ENCODE measurements at places on chromosomes 12 and 14.
A peak's percentile ranks its signal among the peaks of the same experiment; 100 is the strongest.

DNA sequence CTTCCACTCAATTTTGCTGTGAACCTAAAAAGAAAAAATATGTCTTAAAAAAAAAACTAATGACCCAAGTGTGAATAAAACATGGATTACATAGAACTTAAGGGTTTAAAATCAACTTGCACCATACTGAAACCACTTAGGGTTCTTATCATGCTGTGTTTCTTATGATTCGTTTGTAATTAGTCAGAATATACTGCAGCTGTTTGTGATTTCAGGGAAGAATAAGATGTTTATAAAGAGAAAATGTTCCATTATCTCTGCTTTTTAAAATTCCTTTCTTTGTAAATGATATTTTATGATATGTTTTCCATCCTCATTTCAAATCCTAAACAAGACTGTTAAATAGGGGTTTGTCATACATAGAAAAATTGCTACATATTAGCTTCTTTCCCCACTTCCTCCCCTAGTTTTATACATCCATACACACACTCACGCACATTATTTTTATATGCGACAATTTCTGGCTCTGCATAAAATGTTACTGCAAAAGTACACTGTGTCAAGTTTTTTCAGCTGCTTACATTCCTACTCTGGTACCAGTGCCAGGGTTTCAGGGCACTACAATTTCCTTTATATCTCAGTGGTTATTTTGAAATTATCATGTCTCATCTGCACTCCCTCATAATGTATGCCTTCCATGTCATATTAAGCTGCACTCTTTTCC, 275.2 kb upstream of the GARIN6 start:
- DNase-seq, result no peak

DNA sequence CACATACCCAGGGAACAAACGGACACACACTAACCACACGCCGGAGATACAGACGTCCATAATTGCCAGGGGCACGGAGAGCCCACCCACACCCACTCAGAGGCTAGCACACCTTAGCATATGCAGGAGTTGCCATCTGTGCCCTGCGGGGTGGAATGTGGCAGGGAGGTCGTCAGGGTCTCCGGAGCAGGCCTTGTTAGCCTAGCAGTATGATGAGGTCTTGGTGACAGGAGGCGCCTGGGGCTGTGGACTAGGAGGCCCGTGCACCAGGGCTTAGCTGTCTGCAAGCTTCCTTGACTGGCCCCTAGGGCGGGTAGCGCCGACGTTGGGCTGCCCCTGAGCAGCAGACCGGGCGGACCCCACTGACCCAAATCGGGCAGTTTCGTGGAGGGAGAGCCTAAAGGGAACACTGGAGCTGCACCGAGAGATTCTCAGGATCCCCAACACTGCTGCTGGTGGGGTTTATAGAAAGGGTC, 10.0 kb downstream of the STAC3 start:
- DNase-seq, result no peak

- no peak for DNase-seq
Measured at GRCh38 chr12:1357171-1357570, 237.2 kb downstream of the FBXL14 start.

DNA sequence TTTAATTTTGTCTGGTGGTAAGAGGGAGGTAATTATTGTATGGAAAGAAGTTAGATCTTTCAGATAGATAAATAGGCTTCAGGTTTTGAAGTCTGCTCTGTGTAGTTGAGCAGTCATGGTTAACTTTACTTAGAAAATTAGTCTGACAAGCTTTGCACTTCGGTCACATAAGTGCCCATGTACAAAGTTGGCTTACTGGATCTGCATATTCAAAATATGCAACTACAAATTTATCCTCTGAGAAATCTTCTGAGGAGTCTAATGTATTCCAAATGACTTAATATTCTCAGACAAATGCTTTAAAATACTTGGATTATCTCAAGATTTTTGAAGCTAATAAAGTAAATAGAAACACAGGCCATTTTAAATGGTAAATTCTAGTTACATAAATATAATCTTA, 61.2 kb downstream of the ETNK1 start:
- no peak for DNase-seq

- DNase-seq, result no peak
Measured at GRCh38 chr14:88614218-88614907, 51.5 kb downstream of the ZC3H14 start.

- DNase-seq, result no peak
Measured at GRCh38 chr14:74541225-74541624, 47.7 kb downstream of the ISCA2 start.

DNA sequence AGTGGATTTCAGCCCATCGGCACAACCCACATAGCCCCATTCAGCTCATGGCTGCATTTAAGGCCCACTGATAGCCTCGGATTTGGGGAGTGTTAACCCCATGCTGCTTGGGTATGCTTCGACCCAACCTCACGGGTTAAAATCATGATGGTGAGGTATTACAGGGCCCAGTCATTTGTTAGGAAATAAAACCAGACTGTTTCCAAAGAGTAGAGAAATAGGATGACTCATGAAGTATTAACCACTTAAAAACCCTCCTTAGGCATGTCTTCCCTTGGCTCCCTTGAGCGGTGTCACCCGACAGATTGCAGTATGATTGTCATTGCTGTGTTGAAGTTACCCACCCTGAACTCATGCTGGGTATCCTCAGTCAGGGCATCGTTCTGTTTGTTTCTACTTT, 289.1 kb downstream of the CACNA1C start:
- no peak for DNase-seq

- DNase-seq, result no peak
Measured at GRCh38 chr12:10012630-10013330, 2.4 kb downstream of the CLEC12B start.

DNA sequence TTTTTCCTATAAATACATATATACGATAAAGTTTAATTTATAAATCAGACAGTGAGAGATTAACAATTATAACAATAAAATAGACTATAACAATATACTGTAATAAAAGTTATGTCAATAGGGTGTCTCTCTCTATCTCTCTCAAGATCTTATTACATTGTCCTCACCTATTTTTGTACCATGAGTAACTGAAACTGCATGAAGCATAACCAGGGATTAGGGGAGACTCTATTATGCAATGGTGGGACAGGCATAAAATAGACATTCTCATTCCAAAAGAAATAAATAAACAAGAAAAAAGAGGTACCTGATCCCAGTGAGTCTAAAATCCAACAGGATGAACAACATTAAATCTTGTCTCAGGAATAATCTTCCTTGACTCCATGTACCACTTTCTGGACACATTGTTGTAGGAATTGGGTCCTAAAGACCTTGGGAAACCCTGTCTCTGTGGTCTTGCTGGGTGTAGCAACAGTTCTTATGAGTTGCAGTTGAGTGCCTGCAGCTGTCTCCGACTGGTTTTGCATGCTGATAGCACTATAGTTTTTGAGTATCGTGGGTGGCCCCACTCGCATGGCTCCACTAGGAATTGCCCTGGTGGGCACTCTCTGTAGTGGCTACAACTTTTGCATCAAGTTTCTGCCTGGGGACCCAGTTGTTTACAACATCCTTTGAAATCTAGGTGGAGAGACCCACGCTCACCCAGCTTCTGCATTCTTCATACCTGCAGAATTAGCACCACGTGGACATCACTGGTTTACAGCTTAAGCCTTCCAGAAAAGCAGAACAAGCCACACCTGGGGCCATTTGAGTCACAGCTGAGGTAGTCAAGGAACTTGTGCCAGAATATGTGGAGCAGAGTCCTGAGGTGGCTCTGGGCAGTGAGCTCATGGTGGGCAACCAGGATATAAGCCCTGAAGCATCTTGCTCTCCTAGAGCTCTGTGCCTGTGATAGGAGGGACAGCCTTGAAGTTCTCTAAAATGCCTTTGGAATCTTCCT, 204.7 kb downstream of the KITLG start:
- no peak for DNase-seq

DNA sequence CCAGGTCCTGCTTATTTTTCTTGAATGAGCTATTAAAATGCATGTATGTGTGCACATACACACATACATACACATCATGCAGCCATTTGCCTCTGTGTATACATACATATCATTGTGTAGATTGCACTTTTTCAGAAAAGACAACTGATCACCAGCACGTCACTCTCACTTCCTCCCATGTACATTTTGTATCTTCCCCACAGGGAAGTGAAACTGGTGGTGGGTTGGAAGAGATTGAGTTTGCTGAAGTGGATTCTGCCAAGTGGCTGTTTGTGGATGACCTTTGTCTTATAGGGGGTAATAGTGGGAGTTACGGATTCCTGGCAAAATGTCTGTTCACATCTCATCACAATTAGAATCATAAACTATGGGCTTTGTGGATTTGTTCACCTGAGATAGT, 448.6 kb downstream of the RAD51B start:
- no peak for DNase-seq

DNA sequence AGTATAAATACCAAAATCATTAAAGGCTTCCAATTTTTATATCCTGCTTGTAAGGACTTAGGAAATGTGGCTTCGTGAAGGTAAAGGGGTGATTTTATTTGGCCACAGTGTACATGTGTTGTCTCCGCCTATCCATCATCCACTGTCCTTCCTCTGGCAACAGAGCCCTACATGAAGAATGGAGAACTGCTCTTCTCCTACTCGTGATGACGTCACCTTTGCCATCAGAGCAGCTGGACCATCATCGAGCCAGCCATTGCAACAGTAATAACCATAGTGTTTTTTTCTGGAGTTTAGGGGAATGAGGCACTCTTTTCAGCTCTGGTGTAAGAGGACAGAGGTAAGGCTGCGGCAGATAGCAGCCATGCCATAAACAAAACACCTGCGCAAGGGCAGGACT, 19.2 kb downstream of the ITPR2 start:
- no peak for DNase-seq

GRCh38 chr12:15530361-15530760, 208.1 kb downstream of the PTPRO start:
- DNase-seq, result no peak

- DNase-seq, result no peak
Measured at GRCh38 chr14:87863047-87863446, 129.9 kb downstream of the GALC start.

GRCh38 chr12:49345825-49346658, 646 bp upstream of the DNAJC22 start:
- no peak for DNase-seq

DNA sequence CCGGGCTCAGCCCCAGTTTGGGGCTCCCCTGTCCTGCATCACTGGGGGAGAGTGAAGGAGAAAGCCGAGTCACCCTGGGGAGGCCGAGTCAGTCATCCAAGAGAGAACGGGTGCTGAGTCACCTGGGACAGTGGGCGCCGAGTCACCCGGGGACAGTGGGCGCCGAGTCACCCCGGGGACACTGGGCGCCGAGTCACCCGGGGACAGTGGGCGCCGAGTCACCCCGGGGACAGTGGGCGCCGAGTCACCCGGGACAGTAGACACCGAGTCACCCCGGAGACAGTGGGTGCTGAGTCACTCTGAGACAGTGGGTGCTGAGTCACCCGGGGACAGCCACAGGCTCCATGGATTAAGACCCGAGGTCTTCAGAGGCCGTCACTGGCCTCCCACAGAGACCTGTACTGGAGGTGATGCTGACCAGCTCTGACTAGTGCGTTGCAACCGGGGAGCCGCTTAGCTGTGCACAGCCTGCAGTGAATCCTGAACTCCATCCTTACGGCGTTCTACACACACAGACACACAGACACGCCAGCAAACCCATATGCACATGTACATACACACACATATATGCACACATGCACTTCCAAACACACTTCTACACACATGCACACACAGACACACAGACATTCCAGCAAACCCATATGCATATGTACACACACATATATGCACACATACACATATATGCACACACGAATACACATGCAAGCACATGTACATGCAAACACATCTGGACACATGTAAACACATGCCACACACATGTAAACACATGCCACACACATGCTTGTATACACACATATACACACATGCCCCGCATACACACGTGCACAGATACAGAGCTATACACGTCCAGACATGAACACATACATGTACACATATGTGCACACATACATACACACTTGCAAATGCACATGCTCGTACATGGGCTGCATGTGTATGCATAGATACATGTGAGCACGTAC, 64.9 kb upstream of the GALNT9 start:
- peak; percentile 50 for DNase-seq

DNA sequence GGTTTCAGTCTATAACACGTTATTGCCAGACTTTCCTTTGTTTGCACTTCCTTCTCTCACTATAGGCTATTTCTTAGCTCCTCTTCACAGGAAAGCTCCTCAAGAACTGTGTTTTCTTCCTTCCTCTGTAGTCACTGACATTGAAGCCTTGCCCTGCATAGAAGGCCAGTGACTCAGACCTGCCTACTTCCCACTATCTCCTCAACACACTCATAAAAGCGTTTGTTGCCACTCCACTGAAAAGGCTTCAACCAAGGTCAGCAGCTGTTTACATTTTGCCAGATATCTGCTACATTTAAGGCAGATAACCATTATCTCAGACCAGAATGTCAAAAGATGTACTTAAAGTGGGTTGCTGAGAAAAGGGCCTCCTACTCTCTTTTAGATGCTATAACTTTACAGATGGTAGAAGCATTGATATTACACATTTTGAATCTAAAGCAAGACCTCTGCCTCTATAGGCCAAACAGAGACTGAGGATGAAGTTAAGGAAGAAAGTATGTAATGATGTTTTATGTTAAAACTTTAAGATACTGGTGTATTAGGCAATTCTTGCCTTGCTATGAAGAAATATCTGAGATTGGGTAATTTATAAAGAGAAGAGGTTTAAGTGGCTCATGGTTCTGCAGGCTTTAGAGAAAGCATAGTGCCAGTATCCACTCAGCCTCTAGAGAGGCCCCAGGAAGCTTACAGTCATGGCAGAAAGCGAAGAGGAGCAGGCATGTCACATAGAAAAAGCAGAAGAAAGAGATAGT, 233.3 kb upstream of the FLRT2 start:
- DNase-seq, result no peak

DNA sequence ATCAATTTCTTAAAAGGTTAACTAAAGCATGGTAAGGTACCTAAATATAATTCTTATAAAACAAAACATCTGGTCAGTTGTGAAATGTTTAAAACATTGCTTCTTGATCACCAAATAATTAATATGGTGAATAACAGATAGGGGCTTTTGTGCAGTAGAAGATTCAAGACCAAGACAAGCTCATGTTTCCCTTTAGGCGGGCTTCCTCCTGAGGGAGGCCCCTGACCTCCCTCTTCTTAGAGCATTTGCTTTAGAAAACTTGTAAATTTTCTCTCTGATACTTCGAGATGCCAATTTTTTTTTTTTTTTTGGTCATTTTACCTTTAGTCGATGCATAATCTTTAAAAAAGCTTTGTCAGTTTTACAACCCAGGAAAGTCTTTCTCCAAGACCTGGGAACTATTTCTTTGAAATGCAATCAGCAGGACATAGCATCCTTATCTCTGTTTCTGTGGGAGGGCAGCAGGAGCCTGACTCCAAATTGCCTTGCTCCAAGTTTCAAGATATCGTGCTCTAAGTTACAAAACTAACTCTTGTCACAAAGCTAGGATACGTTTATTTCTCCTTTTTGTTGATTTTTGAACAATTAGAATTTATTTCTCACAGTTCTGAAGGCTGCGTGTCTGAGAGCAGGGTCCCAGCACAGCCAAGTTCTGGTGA, 66.6 kb upstream of the BICD1 start:
- no peak for DNase-seq

Data from stimulated activated CD4-positive, alpha-beta T cell treated with anti-CD3 and anti-CD28 coated beads, Interleukin-4, amount 100 ng/mL, for 4 hours (primary cell).